HepG2 (cell line): ENCODE measurements at places on chromosomes 12 and 14. TPM values are rescaled to one million over a fixed set of nuclear protein-coding genes. Genes with fewer than 3 reads are reported as not detected.

RPGRIP1 gene
- total RNA-seq = 0.10 and 0.13 TPM in 2 replicates

DNA sequence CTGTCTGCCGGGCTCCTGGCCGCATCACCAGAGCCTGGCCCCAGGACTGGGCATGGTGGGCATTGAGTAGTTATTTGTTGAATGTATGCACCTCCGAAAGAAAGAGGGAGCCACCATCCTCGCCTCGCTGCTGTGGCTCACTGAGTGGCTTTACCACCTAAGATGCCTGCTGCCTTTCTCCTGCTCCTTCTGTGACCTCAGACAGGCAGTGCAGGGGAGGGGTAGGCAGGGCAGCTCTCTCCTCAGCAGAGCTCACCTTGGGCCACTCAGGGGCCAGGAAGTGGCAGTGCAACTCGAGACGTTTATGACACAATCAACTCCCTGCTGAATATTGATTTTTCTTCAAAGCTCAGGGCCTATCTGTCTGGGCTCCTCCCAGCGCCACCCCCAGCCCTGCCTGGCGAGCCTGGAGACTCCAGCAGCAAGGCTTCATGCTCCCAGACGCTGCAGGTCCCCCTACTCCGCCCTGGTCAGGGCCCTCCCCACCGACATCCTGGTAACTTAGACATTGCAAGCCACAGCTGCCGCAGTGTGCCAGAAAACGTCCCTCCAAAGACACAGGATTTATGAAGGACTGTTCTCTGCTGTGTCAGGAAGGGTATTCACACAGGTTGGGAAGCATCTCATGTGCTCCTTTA is 84.3 kb upstream of the DIO3 start:
- no peak overlapping the region for H3K27ac ChIP-seq
- no peak overlapping the region for H3K4me3 ChIP-seq
- H3K4me1 ChIP-seq = peaks cover 42% of the 10 kb centered on the region

GRCh38 chr12:53500142-53500775 is 824 bp upstream of the TARBP2 start:
- H3K27me3 ChIP-seq = no peaks in the 10 kb centered on the region; the same call in 2 of the 3 replicates
- peak overlapping the region; percentile 88 for H3K27ac ChIP-seq
- H3K4me3 ChIP-seq = peak overlapping the region; percentile 73
- peaks cover 54% of the 10 kb centered on the region for H3K4me1 ChIP-seq
- peak; percentile 44 for DNase-seq
- H3K36me3 ChIP-seq = peaks cover 14% of the 10 kb centered on the region

- no peak overlapping the region for H3K4me3 ChIP-seq
- H3K4me1 ChIP-seq = no peaks in the 10 kb centered on the region
- peaks cover 10% of the 10 kb centered on the region for H3K27me3 ChIP-seq
- H3K27ac ChIP-seq = no peak overlapping the region
- DNase-seq = no peak
Measured at GRCh38 chr14:104554088-104554607, 25.4 kb upstream of the C14orf180 start.

- H3K36me3 ChIP-seq = peaks cover 11% of the 10 kb centered on the region
- no peak for DNase-seq
- no peaks in the 10 kb centered on the region for H3K27me3 ChIP-seq
- no peak overlapping the region for H3K27ac ChIP-seq
Measured at GRCh38 chr14:93239869-93240677, 33.0 kb downstream of the UBR7 start.

GRCh38 chr12:14273913-14274311 is 91.6 kb upstream of the ATF7IP start:
- no peaks in the 10 kb centered on the region; the same call in 2 of the 3 replicates for H3K27me3 ChIP-seq
- no peaks in the 10 kb centered on the region for H3K4me1 ChIP-seq
- no peak for DNase-seq
- no peaks in the 10 kb centered on the region for H3K36me3 ChIP-seq
- H3K27ac ChIP-seq = no peak overlapping the region
- H3K4me3 ChIP-seq = no peak overlapping the region

DNA sequence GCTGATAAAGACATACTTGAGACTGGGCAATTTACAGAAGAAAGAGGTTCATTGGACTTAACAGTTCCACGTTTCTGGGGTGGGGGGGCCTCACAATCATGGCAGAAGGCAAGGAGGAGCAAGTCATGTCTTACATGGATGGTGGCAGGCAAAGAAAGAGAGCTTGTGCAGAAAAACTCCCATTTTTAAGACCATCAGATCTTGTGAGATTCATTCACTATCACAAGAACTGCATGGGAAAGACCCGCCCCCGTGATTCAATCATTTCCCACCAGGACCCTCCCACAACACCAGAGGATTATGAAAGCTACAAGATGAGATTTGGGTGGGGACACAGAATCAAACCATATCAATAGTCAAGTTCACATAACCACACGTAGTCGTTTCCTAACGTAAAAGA is 85.5 kb downstream of the USP15 start:
- no peak overlapping the region for H3K27ac ChIP-seq
- H3K4me1 ChIP-seq = no peaks in the 10 kb centered on the region
- peaks cover 2% of the 10 kb centered on the region for H3K36me3 ChIP-seq
- no peak overlapping the region for H3K4me3 ChIP-seq

DNA sequence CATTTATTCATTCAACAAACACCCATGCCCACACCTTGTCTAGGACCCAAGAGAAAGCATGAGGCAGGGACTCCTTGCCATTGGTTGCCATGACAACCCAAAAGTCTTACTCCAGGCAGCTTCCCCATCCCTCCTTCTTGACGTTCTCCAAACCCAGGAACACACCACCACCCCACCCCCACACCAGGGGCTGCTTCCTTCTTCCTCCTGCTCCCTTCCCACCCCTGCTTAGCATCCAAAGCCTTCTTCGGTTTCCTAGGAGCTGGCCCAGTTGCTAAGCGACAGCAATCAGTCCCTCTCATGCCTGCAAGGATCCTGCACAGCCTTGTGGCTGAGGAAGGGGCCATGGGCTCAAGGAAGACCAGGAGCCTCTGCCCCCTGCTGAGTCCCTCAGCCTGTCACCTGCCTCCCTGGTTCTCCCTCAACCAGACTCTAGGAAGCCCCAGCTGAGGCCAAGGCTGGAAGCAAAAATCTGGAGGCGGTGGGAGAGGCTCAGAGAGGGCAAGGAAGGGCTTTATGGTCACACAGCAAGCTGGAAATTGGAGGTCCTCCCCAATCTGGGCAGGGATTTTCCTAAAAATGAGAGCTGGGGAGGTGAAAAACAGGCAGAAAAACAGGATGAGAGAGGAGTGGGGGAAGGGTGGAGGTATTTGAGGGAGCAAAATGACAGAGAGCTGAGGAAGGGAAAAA is 15.4 kb downstream of the RASAL1 start:
- no peaks in the 10 kb centered on the region for H3K4me1 ChIP-seq
- no peak overlapping the region for H3K4me3 ChIP-seq
- DNase-seq = no peak
- no peaks in the 10 kb centered on the region for H3K27me3 ChIP-seq
- H3K27ac ChIP-seq = no peak overlapping the region
- H3K36me3 ChIP-seq = no peaks in the 10 kb centered on the region
